ENCODE measurements at places on chromosomes 16 and 17. TPM values are rescaled to one million over a fixed set of nuclear protein-coding genes. Genes with fewer than 3 reads are reported as not detected.

The GFAP gene
- total RNA-seq = not detected

DNA sequence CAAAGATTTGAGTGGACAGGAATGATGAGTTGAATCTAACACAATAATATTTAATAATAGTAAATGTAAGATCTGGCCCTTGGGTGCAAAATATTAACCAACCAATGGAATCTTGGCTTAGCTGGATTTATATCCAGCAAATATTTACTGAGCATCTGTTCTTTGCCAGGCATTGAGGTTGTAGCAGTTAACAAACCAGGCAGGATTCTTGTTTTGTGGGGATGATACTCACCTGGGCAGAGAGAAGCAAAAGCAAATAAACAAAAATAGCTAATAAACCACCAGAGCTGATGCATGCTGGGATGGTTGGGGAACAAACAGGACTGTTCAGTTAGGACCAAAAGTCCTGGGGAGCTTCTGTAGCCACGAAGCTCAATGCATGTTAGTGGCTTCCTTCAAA, 84.1 kb upstream of the CDH13 start:
- no peak overlapping the region for H3K27ac ChIP-seq
- H3K4me1 ChIP-seq = peaks cover 43% of the 10 kb centered on the region
- no peak overlapping the region for H3K4me3 ChIP-seq
- peaks cover 28% of the 10 kb centered on the region for H3K27me3 ChIP-seq
- no peak for DNase-seq

The TIMP2 gene
- 58.5 TPM for total RNA-seq

DNA sequence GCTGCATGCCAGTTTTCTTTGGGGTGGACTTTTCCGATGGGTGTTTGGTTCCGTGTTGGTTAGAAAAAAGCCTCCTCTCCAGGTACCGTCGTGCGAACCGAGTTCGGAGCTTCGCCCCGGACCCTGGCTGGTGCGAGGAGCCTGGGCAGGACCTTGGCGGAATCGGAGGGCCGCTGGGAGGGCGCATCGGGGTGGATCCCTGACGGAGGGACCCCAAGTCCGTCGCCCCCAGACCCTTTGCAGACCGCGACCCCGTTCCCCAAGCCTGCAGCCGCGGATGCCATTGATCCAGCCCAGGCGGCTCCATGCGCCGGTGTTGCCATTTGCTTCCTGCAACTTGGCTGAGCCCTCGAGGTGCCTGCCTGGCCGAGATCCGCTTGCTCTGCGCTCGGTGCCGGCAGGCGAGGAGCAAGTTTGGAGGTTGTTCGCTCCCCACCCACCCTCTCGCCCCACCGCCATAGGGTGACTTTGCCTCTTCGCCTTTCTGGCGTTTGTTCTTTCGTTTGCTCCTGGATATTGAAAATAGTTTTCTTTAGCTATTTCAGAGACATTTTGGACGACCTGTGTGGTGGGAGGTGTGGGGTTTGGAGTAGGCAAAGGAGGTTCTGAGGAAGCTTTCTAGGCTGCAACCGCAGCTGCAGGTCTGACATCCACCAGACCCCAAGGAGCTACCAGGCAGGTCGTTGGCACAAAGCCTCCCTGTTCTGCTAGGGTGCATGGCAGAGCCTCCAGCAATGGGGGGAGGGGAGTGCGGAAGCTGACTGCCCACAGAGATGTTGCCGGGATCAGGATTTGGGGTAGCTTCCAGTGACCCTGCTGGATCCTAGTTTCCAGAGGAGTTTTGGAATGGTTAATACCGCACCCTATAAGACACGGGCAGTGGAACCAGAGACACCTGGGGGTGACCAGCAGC, 58.2 kb downstream of the RAP1GAP2 start:
- H3K27me3 ChIP-seq = peaks cover 79% of the 10 kb centered on the region
- no peak overlapping the region for H3K27ac ChIP-seq
- no peak for DNase-seq
- H3K4me3 ChIP-seq = peak overlapping the region; percentile 82
- H3K4me1 ChIP-seq = peaks cover 14% of the 10 kb centered on the region

DNA sequence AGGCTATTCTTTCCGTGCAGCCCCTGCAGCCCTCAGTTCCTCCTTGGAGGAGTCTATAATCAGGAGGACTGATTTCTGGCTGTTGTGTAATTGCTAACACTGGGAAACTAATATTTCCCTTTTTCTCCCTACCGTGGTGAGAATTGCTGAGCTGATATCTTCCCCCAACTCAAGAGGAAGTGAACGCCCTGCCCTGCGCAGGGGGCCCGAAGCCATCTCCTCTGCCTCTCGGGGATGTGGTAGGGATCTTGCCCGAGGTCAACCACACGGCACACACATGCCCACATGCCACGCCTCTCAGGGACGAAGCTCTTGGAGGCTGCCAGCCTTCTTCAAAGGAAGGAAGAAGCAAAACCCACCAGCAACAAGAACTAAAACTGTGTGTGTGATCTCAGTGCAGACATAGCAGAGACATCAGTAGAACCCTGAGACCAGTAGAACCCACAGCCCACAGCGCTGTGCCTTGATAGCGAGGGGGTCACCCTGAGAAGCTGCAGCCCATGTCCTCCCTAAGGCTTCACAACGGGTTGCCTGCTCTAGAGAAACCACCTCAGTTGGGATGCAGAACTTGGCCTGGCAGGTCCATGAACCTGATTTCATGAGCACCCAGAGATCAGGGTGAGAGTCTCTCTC, 8.9 kb upstream of the ULK2 start:
- no peak for DNase-seq
- no peaks in the 10 kb centered on the region for H3K27me3 ChIP-seq
- no peak overlapping the region for H3K4me3 ChIP-seq
- no peaks in the 10 kb centered on the region for H3K36me3 ChIP-seq
- H3K4me1 ChIP-seq = no peaks in the 10 kb centered on the region

DNA sequence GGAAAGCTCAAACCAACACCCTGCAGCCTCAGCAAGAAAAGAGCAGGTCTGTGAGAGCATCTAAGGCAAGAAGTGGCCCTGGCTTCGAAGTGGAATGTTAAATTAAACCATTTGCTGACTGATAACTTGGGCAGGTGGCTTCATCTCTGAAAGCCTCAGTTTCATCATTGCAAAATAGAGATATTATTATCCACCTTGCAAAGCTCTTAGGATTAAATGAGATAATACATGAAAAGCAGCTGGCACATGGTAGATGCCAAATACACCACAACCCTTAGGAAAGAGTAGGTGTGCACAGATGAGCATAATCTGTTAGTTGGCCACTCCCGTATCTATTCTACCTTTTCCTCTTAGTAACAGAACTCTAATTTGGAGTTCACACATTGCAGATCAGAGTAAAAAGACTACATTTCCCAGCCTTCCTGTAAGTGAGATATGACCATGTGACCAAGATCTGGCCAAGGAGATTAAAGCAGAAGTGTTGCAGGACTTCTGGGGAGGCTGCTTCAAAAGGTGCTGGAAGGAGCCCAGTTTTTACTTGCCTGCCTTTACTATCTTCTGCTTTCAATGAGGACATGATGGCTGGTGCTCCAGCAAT, 288.7 kb downstream of the SOX9 start:
- no peak overlapping the region for H3K4me3 ChIP-seq
- no peak for DNase-seq
- H3K4me1 ChIP-seq = peaks cover 18% of the 10 kb centered on the region
- no peak overlapping the region for H3K27ac ChIP-seq
- H3K27me3 ChIP-seq = no peaks in the 10 kb centered on the region

DNA sequence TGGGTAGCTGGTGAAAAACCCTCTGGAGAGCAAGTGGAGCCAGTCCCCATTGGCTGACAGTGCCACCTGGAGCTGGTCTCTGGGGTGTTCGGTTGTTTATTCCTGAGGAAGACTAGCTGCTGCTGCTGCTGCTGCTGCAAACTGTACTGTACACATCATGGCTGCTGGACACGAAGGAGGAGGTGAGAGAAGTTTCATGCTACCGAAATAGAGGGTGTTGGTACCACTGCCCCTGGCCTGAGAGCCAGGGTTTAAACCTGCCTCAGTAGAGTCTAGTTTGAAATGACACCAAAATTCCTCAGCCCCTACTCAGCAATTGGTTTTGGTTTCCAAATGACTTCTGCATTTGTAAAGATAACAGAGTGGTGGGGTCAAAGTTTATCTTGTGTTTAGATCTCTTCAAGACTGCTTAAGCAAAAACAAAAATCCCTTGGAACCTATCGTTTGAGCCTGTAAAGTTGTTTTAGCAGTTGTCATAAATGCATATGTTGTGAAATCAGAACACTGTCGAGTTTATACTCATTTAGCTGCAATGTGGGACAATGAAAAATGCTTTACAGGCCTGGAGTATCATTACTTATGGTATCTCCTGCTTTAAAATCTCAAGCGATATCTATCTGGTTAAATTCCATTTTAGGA, 40.8 kb downstream of the CYB5B start:
- no peak overlapping the region for H3K4me3 ChIP-seq
- no peak for DNase-seq
- peaks cover 5% of the 10 kb centered on the region for H3K36me3 ChIP-seq
- H3K27me3 ChIP-seq = no peaks in the 10 kb centered on the region
- H3K4me1 ChIP-seq = no peaks in the 10 kb centered on the region
- no peak overlapping the region for H3K27ac ChIP-seq

DNA sequence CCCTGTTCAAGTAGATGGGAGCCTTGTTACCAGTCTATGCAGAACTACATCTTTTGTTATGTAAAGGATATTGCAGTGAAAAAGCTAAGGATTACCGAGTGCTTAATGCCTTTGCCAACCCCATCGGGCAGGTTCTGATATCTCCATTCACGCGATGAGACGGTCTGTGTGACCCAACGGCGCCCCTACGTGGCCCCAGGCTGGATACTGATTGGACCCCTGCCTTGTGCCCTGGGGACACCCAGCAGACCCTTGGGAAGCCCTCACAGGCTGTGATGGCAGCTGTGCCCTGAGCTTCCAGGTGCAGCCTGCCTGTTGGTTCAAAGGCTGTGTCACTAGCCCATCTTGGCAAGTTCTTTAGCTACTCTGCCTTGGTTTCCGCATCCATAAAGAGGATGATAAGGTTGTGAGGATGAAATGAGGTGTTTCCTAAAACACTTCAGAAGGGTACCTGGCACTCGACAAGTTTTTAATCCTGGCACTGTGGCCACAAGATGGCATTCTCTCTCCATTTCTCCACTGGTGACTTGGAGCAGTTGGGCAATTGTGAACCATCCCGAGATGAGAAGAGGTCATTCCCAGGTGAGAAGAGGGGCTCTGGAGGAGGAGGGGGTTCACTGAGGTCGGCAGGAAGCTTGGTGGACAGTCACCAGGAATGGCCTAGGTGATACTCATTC, 33.6 kb downstream of the HAPSTR1 start:
- H3K27ac ChIP-seq = no peak overlapping the region
- no peak overlapping the region for H3K4me3 ChIP-seq
- H3K36me3 ChIP-seq = no peaks in the 10 kb centered on the region
- no peak for DNase-seq

The CRYBA1 gene
- total RNA-seq = 2.4 TPM

GRCh38 chr16:80670170-80670865, 129.5 kb downstream of the DYNLRB2 start:
- H3K4me3 ChIP-seq = no peak overlapping the region
- no peak overlapping the region for H3K27ac ChIP-seq
- peaks cover 5% of the 10 kb centered on the region for H3K4me1 ChIP-seq
- DNase-seq = no peak
- H3K27me3 ChIP-seq = peaks cover 11% of the 10 kb centered on the region
- H3K36me3 ChIP-seq = no peaks in the 10 kb centered on the region

- H3K4me3 ChIP-seq = peak overlapping the region; percentile 68
- peaks cover 78% of the 10 kb centered on the region for H3K4me1 ChIP-seq
- peak overlapping the region; percentile 98 for H3K27ac ChIP-seq
Observed at GRCh38 chr17:48003417-48004151, 32.7 kb downstream of the CDK5RAP3 start.

DNA sequence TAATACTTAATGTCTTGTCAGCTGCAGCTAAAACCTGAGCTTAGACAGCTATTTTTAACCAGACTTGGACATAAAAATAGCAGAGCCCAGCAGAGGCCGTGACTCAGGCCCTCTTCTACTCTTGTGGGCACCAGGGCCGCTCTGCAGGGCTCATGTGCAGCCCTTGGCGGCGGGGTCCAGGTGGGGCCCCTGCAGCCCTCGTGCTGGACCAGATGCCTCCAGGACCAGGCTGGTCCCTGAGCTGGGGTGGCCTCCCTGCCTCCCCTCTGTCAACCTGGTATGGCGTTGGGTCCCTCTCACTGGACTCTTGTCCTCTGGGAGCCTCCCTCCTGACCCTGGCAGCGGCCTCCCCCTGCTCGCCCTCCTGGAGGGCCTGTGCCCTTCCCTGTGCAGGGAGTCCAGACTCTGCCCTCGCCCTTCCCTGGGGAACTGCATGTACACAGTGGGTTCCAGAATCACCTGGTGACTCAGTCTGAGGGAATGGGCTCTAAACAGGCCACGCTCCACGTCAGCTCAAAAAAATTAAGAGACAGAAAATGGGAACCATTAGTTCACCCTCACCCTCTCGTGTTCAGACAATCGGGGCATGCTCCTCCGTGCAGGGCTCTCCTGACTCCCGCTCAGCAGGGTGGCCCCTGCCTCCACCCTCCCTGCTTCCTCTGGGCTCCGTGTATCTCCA, 9.7 kb downstream of the CDK5R1 start:
- peak overlapping the region; percentile 35 for H3K27ac ChIP-seq
- no peaks in the 10 kb centered on the region for H3K27me3 ChIP-seq
- DNase-seq = no peak
- peaks cover 20% of the 10 kb centered on the region for H3K4me1 ChIP-seq
- peaks cover 2% of the 10 kb centered on the region for H3K36me3 ChIP-seq
- H3K4me3 ChIP-seq = no peak overlapping the region

- no peak for DNase-seq
- no peak overlapping the region for H3K27ac ChIP-seq
- H3K4me3 ChIP-seq = no peak overlapping the region
- H3K27me3 ChIP-seq = peaks cover 7% of the 10 kb centered on the region
Observed at GRCh38 chr17:2549392-2550211, 37.9 kb upstream of the METTL16 start.

GRCh38 chr16:24523569-24523968, 15.8 kb upstream of the RBBP6 start:
- no peak overlapping the region for H3K4me3 ChIP-seq
- H3K27me3 ChIP-seq = peaks cover 2% of the 10 kb centered on the region
- H3K27ac ChIP-seq = no peak overlapping the region

The RNF43 gene
- 2.0 TPM for total RNA-seq

The CHMP6 gene
- total RNA-seq = 33.2 TPM

The ATP1B2 gene
- 14.3 TPM for total RNA-seq

The TMED6 gene
- total RNA-seq = 0.56 TPM

- H3K36me3 ChIP-seq = no peaks in the 10 kb centered on the region
- H3K4me3 ChIP-seq = no peak overlapping the region
- peaks cover 15% of the 10 kb centered on the region for H3K27me3 ChIP-seq
- no peak for DNase-seq
Observed at GRCh38 chr16:75801307-75801706, 75.0 kb upstream of the CPHXL start.

The ENPP7 gene
- total RNA-seq = not detected

The RSPRY1 gene
- 46.8 TPM for total RNA-seq
